ENCODE measurements at places on chromosomes 12 and 14.

DNA sequence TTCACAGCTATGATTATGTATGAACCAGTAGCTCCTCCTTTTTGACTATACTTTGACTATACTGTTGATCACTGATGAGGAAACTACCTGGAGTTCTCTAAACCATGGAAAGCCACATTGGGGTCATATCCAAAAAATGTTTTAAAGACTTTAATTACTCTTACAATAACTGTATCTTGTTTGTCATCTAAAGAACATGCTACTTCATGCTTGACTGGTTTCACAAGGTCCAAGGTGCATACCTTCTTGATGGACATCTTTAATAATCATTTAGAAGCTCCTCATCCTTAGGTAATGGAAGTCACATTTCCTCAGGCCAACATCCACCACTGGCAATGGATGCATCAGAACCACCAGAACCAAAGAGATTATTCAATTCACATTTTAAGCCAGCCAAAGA lies 29.9 kb downstream of the WASHC3 start:
- no peak for DNase-seq

- no peak for DNase-seq
Measured at GRCh38 chr14:72740504-72740961, 153.4 kb downstream of the DPF3 start.

- DNase-seq: no peak
Measured at GRCh38 chr12:132161796-132162507, 17.7 kb downstream of the NOC4L start.

DNA sequence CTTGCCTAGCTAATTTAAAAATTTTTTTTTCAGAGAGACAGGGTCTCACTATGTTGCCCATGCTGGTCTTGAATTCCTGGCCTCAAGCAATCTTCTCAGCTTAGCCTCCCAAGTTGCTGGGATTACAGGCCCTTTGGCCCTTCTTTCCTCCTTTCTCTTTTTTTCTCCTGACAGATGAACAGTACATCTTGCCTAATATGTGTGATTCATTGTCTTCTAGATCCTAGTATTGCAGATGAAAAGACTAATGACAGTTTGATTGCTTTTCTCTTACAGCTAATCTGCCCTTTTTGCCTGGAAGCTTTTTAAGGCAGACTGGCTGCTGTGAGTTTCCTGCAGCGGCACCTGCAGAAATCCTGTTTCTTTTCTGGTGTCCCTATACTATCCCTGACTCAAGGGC lies 12.0 kb downstream of the DEPDC4 start:
- DNase-seq: no peak

DNA sequence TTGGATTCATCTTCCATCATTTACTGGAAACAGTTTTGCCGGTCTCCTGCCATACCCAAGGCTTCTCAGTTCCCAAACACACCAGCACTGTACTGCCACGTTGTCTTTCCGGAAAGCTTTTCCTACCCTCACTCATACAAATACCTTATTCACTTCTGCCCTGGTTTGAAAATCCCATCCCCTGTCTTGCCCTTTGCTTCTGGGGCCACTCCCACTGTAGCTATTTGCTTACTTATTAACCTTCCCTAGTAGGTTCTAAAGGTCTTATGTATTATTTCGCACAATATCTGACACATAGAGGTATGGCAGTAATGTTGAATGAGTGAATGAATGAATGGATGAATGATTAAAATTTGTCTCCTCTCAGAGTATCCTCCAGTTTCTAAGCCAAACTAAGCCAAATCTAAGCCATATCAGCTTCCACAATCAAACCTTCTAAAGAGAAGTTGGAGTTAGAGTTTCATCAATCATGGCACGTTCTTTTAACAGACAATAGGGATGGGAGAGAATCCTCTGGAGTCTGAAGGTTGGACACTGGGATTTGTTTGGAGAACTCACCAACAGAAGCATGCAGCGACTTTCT lies 18.6 kb downstream of the TSPAN8 start:
- DNase-seq: no peak

- no peak for DNase-seq
Measured at GRCh38 chr14:89357655-89358297, 59.3 kb downstream of the FOXN3 start.

- no peak for DNase-seq
Measured at GRCh38 chr14:80095623-80096022, 115.7 kb downstream of the DIO2 start.

DNA sequence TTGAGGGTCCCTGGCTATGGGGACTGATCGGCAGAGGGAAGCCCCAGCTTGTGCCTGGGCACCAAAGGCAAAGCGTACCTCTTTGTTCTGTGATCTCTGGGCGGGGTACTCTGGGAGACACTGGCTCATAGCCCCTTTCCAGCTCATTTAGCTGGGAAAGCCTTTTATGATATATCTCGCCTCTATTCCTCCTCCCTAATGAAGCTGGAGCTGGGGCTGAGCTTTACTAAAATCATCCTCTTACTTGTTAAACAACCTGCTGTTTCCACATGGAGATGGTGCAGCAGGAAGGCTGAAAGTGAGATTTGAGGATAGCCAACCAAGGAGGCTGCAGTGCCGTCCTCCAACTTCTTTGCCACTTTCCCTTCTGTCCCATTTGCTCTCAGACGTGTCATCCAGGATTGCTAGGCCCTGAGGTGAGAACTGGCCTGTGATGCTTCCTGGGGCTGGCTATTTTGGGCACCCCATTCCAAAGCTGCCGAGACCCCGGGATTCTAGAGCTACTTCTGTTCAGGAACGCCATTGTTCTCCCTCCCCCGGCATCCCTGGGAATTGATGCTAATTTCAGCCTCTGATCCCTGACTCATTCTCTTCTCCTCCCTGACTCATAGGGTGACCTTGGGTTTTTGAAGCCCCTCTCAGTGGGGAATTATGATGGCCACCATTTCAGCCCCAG lies 16.0 kb downstream of the PDE1B start:
- no peak for DNase-seq

GRCh38 chr12:14952299-14952921 lies 9.0 kb downstream of the ARHGDIB start:
- no peak for DNase-seq

DNA sequence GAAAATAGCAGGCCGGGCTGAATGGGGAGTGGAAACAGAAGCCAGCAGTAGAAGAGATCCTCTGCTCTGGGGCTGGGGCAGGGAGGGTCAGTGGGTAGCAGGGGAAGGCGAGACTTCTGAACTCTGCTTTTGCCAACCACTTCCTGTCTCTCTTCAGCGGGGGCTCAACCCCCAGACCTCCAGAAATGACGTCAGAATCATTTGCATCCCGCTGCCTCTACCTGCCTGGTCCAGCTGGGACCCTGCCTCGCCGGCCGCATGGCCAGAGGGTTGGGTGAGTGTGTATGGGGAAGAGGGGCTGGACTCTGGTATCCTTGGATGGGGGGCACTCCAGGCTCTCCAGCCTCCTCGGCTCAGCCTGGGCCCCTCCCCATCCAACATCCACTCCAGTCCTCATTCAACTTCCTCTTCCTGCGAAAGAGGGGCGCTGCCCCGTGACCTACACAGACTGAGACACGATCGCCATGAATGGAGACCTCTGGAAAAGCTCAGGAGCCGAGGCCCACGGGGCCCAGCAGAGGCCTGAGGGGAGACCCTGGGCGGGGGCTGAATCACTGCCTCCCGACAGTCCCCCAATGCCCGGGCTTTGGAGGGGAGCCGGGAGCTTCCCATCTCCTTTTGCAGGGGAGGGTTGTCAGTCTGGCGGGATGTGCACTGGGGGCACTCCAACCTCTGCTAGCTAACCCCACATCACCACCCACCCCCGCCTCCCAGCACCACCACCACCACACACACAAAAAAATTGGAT lies 458 bp upstream of the HOXC4 start:
- DNase-seq: no peak

GRCh38 chr12:116916122-116916521 lies 5.4 kb downstream of the FBXW8 start:
- no peak for DNase-seq

DNA sequence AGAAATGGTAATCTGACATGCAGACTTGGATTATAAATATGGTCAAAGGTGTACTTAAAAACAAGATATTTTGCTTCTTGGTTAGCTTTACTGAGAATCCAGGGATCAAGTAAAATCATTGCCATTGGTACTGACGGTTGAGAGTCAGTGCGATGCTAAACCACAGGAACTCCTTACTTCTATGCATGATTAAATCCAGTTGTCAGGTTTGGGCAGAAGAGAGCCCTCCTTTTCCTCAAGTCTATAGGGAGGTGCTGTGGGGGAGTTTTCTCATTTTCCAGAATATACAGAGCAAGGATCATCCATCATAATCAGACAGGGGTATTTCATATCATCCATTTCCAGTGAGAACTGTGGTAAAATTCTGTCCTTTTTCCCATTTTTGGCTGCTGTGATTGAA lies 839.1 kb downstream of the NRXN3 start:
- no peak for DNase-seq
